NCI-H69 (cell line): ENCODE measurements at places on chromosomes 5 and 9.

DNA sequence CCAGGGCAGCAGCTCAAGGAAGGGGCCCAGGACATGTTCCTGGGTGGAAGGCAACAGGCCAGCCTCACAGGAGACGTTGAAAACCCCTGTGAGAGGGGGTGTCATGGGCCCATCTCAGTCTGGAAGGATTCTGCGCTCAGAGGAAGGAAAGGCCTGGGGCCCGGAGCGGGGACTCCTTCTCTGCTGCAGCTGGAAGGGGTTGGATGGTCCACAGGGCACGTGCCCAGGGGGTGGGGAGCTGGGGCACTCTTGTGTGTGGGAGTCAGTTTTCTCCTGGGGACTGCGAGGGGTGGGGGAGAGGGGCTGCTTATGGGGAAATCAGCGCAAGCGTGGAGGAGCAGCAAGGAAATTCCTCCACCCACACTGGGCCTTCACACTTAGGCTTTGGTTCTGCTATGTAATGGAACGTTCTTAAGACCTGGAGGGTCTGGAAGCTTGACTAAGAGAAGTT is 2.9 kb upstream of the LPCAT1 start:
- no peak for DNase-seq

GRCh38 chr9:125428902-125429467 is 167.4 kb downstream of the GAPVD1 start:
- DNase-seq, result peak; percentile 17

DNA sequence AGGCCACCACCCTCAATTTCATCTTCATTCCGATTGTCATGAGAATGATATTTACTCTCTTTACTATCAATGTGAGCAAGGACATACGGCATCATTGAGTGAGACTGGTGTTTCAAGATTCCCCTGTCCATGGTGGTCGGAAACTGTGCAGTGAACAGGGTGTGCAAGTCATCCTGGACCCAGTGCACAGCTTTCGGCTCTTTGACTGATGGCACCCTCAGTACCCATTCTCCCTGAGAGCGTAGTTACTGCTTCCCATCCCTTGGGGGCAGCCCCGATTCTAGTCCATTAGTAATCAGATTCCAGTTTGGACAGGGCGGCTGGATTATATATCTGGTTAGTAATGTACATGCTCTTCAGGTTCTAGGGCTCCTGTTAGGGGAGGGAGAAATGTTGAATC is 61.7 kb upstream of the SUB1 start:
- peak; percentile 25 for DNase-seq

GRCh38 chr5:83156001-83156400 is 78.7 kb downstream of the XRCC4 start:
- DNase-seq, result no peak

- no peak for DNase-seq
These were observed 29.2 kb downstream of the CSNK1A1 start for GRCh38 chr5:149521739-149522685.

GRCh38 chr5:168156170-168156569 is 135.3 kb upstream of the WWC1 start:
- peak; percentile 51 for DNase-seq

- no peak for DNase-seq
These were observed 20.1 kb upstream of the SLC36A1 start for GRCh38 chr5:151427258-151427657.

GRCh38 chr9:114805670-114806525 is at the start of gene TNFSF15:
TNFSF15 (minus strand) TSS chr9:114806039; CDS start chr9:114806012, 27 bp downstream.
- peak; percentile 85 for DNase-seq

- DNase-seq, result no peak
These were observed 411 bp upstream of the MAT2B start for GRCh38 chr5:163505049-163505367.

- no peak for DNase-seq
These were observed 17.2 kb upstream of the AFAP1L1 start for GRCh38 chr5:149254506-149254905.

- DNase-seq, result no peak
These were observed 61.6 kb downstream of the ST8SIA4 start for GRCh38 chr5:100841358-100842076.

DNA sequence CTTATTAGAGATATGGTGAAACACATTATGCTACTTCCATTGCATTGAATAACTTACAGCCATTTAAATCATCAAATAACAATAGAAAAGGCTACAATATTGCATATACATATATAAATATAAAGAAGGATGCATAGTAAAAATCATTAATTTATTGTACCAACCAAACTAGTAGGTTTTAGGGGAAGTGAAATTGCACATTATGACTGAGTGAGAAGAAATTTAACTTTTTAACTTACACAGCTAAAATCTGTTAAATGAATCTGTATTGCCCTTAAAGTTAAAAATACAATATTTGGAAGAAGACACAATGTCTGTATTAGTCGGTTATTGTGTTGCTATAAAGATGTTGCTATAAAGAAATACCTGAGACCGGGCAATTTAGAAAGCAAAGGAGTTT is 2073.7 kb upstream of the ACO1 start:
- DNase-seq, result no peak

- DNase-seq, result peak; percentile 5
These were observed 68.8 kb upstream of the NTRK2 start for GRCh38 chr9:84600739-84601138.

DNA sequence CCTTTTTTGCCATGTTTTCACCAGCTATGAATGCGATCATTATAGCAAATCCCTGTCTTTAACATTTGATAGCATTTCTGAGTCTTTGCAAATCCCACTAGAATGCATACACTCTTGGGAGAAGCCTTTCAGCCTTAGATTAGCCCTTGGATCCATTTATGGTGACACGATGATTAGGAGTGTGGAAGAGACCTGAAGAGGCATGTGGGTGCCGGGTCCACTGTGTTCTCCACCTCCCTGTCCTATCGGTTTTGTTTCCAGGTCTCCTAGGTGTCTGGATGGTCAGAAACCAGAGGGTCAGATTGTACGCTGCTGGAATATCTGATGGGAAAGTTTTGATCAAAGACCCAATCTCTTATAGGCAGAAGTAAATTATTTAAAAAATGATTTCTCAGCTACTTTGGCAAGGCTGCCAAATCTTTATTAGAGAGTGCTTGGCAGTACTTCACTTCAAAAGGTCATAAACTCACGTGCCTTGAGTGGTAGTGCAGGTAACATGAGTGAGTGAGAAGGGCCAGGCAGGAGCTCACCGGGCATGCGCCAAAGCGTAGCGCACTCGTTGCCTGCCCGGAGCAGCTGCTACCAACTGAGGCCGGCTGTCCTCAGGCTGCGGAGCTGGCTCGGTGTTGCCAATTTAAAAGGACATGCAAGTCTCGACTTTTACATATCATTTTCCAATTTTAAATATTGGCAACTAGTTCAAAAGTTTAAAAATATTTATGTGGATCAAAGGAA is 51.3 kb downstream of the PCSK5 start:
- DNase-seq, result no peak

DNA sequence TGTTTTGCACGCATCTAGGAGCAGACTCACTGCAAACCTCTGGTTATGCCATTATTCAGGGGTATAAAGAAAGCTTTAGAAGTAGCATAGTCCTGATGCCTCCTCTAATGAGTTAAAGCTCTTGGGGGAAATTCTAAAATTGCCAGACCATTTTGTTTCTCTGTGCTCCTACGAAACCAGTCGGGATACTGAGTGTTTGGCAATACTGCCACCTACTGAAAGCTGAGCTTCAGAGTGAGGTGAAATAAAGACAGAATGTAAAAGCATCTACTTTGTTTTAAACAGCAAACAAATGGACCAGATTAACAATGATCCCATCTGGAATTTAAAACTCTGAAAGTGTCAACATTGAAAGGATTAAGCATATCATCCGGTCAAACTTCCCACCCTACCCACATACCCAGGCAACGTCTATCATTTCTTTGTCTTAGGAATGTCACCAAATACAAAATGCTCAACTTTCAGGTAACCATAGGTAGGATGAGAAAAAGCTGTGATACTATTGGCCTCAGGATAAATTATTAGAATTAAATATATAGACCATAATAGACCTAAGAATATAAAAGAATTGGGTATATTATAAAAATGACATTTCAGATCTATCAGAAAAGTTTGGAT is 77.8 kb upstream of the SHISAL2B start:
- DNase-seq, result peak; percentile 83

- DNase-seq, result no peak
These were observed 157.4 kb upstream of the OTULINL start for GRCh38 chr5:14424011-14424685.

DNA sequence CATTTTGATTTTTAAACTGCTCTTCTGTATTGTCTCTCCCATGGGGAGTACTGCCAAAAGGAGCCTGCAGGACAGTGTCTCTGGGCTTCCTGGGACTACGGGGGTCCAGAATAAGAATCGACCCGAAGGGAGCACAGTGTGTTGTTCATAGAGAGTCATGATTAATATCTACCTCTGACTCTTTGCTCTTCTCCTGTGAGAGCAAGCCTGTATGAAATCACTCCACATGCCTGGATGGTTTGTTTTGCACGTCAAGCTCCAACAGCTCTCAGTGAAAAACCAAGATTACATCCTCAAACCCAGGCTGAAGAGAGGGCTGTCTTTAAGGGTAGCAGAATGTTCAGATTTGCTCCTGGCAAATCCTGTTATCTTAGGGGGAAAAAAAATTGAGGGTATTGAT is 1860.0 kb upstream of the WWC1 start:
- DNase-seq, result no peak

GRCh38 chr5:1638658-1639400 is 115.1 kb upstream of the LPCAT1 start:
- no peak for DNase-seq

DNA sequence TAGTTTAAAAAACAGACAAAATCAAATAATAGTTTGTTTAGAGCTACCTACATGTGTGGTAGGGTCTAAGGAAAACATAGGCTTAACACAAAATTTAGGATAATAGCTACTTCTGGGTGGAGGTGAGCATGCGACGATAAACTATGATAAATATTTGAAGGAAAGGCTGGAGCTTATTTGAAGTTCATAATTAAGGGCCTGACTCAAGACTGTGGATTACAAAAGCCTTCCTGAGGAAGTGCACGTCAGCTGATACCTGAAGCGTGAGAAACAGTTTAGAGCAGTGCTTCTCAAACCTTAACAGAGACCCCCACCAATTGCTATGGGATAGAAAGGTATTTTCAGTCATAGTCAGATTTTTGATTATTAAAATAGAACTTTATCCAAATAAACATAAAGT is 20.4 kb upstream of the UBLCP1 start:
- DNase-seq, result peak; percentile 9

DNA sequence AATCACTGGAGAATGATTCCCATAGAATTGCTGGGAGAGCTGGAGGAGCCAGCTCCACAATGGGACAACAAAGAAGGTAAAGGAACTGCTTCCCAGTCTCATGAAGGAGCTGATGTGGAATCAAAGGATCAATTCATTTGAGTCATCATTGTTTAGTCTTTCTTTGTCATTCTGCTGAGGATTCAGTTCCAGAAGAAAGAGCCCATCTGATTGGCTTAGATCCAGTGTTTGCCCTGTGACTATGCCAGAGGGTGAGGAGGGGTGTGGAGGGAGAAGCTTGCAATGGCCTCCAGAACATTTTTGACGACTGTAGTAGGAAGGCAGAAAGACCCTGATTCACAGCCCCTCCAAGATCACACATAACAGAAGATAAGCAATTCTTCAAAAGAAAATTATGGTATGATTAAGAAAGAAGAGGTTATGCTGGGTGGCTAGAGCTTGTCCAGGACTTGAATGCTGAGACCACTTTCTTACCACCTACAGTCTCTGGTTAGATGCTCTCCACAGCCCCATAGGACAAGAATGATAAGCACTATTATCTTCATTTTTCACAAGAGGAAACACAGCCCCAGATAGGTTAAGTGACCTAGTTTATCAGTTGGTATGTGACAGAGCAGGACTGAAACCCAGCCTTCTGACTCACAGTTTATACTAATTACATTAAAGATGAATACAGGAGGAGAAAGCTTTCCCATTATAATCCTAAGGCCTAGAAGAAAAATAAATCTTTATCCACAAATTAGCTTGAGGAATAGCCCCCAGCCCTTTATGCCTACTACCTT is 363.1 kb downstream of the PRELID2 start:
- no peak for DNase-seq

GRCh38 chr9:129596541-129597331 is 24.2 kb downstream of the C9orf50 start:
- no peak for DNase-seq

DNA sequence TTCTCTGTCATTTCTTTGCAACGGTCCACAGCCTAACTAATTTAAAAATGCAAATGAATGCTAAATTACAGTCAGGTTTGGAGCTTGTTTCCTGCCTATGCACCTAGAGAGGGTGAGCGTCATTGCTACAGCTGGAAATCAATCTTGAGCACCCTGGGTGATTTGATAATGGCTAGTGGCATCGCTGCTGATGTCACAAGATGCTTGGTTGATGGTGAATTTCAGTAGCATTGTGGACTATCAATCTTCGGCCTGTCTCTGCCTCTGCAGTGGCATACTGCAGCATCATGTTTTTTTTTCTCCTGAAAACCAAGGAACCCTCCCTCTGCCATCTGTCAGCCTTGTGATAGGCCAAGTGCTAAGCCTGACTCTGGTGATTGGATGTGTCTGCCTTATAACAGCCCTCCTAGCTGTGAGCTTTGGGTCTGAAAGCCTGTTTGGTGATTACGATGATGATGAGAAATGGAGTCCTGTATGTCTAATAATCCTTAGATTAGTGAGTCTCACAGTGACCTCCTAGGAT is 75.3 kb downstream of the NMUR2 start:
- peak; percentile 15 for DNase-seq

DNA sequence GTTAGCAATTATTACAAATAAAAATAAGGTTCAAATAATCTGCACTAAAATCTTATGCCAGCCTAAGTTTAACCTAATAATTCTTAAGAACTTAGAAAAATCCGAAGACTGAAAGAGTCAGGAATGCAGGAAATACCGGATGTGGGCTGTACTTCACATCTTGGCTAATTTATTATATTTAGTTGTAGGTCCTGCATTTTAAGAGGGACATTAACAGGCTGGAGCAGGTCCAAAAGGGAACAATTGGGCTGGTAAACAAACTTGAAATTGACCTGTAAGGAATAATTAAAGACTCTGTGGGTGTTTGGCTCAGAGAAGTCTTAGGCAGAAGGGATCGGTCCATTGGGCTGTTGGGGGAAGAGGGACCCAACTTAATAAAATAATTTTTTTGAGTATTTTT is 18.4 kb downstream of the GLRA1 start:
- DNase-seq, result peak; percentile 87

DNA sequence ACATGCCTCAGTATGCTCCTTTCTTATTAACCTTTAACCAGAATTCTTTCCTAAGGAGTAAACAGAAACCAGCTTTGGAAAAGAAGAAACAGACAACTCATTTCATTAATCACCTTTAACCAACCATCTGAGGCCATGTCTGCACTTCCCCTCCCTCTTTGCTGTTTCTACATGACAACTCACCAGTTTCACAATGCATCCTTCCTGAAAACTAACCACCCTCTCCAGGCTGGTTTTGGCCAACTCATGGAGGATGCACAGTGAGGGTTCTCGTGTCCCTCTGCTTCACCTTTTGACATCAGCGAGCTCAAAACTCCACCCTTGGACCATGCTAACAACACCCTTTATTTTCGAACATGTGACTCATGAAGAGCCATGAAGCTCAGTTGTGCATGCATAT is 244.1 kb downstream of the ELAVL2 start:
- no peak for DNase-seq

GRCh38 chr5:73558950-73559349 is 6.5 kb downstream of the ANKRA2 start:
- DNase-seq, result peak; percentile 8

- DNase-seq, result peak; percentile 91
These were observed 58.8 kb downstream of the MARCHF3 start for GRCh38 chr5:126971455-126972031.
